ENCODE measurements at places on chromosomes 7 and 10.
A peak's percentile ranks its signal among the peaks of the same experiment; 100 is the strongest.

GRCh38 chr10:101221963-101222531 is 7.2 kb downstream of the LBX1 start:
- DNase-seq, result no peak

DNA sequence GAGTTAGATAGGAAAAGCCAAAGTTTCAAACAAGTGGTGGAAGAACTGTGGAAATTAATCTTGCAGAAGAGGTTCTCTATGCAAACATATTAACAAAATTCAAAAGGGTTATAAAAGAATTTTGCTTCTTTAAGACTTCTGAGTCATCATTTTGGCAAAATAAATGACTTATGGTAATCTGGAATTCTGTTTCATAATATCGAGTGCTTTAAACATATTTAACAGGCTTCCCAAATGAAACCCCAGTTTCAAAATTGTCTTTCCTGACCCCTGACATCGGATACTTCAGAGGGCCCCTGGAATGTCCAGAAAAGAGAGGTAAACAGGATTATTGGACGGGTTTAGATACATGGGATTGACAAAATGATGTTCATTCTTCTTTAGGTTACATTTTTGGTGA is 444.6 kb downstream of the HTR7 start:
- DNase-seq, result no peak

DNA sequence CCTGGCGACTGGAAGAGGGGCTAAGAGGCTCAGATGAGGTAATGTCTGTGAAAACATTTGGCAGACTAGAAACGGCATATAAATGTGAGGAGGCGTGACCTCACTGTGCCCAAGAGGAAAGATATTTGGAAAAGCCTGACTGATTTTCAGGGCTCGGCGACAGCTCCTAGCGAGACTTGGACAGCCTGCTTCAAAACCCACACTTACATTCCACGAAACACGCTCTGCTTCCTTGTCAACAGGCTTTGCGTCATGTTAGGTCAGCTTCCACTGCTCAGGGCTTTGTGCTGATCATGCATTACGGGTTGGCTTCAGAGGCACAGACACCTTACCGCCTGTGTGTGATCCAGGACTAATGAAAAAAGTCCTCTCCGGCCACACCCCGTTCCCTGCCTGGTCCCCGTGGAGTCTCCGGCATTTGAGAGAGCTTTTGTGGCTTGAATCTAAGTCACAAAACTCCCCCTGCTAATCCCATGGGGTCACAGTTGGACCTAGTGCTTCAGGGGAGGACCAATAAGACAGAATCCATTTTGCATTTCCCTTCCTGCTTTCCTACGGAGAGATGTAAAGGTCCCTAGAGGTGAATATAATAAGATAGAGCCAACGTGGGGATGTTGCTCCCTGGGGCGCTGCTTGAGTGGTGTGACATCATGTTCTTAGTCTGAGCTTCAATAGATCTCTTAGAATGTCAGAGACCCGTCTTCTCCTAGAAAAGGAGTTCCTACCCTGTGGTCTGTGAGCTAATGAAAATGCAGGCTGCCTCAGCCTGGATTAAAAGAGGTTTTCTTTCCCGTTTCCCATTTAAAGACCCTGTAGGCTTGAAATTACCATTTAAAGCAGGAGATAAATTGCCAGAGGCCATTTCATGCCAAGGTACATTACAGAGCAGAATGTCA is 25.5 kb downstream of the FGFBP3 start:
- peak; percentile 32 for DNase-seq

DNA sequence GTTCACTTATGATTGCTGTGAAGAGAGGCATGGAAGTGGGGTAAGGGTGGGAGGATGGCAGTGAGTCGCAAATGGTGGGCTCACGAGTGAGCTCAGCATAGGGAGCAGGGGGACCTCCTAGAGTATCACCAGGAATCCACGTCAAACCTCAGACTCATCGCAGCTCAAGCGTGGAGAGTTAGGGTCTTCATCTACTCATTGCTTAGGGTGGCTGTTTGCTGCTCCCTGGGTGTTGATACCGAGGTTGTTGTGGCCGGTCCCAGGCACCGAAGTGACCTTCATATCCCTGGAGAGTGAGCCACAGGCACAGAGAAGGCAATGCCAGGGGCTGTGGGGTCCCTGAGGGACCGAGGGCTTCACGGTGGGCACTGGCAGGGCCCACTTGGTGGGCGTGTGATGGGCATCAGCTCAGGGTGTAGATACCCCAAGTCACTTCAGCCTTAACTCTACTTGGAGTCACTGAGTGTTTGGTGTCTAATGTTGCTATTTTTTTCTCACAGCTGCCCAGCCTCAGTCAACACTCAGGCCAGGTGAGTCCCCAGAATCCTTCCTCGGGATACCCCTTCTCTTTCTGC is 16.8 kb downstream of the DMBT1 start:
- DNase-seq, result no peak

- no peak for DNase-seq
These were observed 181.7 kb downstream of the SRPK2 start for GRCh38 chr7:105206985-105207384.

DNA sequence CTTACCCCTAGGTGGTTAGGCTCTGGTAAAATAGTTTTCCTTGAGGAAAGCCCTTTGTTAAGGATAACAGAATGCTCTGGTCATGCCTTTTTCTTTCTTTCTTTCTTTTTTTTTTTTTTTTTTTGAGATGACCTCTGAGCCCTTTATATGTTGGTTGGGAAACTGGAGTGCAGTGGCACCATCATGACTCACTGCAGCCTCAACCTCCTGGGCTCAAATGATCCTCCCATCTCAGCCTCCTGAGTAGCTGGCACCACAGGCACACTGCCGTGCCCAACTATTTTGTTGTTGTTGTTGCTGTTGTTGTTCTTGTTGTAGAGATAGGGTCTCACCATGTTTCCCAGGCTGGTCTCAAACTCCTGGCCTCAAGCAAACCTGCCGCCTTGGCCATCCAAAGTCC is 27.4 kb downstream of the NACAD start:
- DNase-seq, result no peak

All from heart left ventricle (tissue), 16 donors.